ENCODE measurements at places on chromosomes 3 and 15.
A peak's percentile ranks its signal among the peaks of the same experiment; 100 is the strongest.

GRCh38 chr3:32483772-32484171 is 18.9 kb downstream of the CMTM6 start:
- DNase-seq, result no peak

GRCh38 chr3:31892916-31893573 is 88.0 kb downstream of the OSBPL10 start:
- no peak for DNase-seq

- DNase-seq, result no peak
Measured at GRCh38 chr3:40623567-40623966, 98.8 kb downstream of the ZNF621 start.

DNA sequence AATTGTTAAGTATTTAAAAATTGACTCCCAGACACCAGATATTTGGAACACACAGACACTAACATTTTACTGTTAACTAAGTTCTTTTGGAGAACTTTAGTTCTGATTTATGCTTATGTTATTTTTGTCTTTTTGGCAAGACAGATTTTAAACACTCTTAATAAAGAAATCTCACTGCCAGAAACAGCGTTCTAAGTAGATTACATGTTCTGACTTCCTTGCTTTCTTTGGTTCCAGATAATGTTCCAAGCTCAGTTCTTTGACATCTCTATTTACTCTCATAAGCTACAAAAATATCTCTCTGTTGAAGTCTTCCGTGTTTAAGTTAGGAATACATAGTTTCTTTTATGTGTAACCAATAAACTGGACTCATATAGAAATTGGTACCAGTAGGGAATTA is 1699.6 kb downstream of the OTOL1 start:
- no peak for DNase-seq

- DNase-seq, result no peak
Measured at GRCh38 chr15:41659855-41660234, 360 bp upstream of the MGA start.

- no peak for DNase-seq
Measured at GRCh38 chr15:85496151-85496550, 115.7 kb downstream of the AKAP13 start.

GRCh38 chr15:81296673-81297072 is 27.3 kb downstream of the STARD5 start:
- DNase-seq, result peak; percentile 64

DNA sequence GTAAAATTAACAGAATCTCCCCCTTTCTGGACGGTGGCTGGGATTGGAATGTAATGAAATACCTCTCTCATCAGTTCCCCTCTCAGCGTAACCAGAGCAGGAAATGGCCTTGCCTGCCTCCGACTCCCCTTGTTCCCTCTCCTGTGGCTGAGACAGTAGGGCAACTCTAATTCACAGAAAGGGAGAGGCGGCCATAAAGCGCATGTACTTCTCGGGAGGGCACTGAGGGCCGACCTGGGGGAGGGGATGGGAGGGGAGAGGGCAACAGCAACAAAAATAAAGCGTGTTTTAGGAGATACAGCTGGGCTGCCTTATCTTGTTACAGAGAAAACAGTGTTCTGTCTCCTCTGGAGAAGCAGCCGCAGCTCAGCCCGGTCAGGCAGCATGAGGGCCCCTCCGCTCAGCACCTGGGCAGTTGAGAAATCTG is 783.3 kb upstream of the ARRDC4 start:
- DNase-seq, result no peak

DNA sequence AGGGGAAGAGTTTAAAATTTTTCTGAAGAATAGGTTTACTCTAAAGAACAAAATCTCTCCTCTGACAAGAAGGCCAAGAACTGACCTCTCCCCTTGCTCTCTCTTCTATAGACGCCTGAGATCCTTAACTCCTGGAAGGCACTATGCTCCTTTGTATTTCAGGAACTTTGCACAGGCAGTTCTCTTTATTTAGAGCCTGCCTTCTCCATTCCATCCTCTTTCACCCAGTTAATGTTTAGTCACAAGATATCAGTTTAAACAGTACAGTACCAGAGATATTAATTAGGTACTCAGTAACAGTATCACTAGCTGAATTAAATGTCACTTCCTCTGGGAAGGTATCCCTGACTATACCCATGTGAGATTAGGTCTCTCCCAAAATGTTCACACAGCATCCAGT is 33.5 kb downstream of the HERC1 start:
- DNase-seq, result no peak

DNA sequence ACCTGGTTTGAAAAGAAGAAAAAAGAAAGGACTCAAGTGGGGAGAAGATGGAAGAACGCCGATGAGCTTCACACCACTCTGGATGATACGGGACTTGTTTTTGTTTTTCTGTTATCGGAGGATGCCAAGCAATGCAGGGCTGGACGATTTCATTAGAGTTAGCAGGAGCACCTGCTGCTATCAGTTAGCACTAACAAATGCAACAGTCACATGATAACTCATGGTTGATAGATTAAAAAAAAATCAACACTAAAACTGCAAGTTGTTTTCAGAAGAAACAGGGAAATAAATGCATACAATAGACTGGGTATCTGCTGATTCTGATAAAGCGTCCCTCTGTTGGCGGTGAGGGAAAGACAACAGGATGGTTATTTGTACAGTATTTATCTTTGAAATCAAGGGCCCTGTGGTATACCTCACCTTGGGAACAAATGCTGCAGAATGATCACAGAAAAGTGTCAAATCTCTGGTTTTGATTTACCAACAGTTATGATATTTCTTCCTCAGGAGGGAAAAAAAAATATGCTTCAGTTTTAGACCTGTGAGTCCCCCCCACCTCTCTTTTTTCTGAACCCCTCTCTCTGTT is 575.1 kb downstream of the FOXP1 start:
- no peak for DNase-seq

DNA sequence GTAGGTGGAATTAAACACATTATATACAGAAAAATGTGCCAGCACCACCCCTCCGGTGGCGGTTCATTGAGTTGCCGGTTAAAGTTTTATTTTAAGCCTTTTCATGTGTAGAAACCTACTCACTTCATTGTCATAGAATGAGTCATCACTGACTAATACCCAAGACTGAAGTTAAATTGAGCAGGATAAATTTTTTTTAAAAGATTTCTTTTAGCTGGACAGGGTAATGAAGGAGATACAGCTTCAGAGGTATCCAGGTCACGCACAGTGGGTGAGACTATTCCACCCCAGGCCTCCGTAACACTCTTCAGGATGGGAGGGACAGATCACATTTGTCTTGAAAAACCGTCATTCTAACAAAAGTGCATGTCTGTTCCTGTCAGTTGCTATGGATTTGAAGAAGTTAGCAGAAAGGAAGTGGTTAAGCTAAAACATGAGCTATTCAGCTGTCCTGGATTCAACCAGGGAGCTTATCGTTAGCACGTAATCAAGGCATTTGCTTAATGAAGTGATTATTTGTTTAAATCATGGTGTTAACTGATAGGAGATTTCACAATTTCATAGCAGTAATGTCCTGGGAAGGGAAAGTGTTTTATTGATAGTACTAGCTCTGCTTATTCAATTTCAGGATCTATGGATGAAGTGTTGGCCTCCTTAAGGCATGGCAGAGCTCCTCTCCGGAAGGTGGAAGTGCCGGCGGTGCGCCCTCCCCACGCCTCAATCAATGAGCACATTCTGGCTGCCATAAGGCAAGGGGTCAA is 23.4 kb downstream of the WHAMM start:
- no peak for DNase-seq

DNA sequence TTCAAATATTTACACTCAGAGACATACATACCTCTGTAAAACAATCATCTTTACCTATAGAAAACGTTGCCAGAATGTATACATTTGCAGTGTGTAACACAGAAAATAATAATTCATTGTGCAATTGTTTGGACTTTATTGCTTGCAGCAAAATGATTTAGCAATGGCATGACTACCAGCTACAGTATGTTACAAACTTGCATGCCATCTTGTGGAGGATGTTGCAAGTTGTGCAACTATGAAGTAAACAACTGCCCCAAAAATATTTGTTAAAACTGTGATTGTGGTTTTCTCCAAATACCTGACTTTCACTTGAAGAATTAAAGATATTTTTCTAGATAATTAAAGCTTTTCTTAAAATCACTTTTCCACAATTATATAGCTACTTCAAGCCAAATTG is 27.1 kb upstream of the C3orf49 start:
- no peak for DNase-seq

- DNase-seq, result no peak
Measured at GRCh38 chr15:57920911-57921310, 144.6 kb downstream of the ALDH1A2 start.

DNA sequence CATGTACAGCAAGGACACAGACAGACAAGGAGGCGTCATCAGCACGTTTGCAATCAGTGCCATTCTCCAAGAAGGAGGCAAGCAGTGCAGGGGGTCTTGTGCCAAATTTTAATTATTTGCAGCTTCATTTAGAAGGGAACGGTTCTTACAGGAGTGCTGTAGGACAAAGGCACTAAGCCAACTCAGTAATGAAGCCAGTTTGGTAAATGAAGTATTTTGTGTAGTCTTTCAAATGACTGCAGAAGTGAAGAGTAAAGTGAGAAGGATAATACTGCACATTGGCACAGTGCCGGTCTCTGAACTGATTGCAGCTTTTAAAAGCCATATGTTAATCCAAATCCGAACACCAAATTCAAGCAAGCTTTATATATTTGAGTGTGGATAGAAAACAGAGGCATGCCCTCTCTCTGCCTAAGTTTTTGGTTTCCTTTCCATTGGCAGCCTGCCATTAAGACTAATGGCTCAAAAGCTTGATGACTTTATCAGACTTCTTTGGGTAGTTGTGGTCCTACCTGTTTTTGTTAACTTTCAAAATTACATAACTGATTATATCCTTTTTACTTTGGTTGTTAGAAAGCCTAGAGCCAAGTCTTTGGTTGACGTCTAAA is 101.3 kb downstream of the SENP2 start:
- DNase-seq, result no peak

DNA sequence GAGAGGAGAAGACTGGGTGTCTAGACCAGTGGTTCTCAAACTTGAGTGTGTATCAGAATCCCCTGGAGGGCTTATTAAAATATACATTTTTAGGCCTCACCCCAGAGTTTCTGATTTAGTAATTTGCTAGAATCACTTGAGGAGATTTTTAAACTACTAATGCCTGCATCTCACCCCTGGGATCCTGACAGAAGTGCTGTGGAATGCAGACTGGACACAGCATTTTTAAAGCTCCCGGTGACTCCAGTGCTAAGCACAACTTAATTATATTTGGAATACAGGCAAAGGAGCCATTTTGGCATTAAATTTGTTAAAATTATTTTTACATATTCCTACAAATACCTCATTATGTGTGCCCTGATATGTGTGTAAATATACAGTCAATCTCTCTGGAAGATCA is 26.7 kb upstream of the COL6A6 start:
- no peak for DNase-seq

DNA sequence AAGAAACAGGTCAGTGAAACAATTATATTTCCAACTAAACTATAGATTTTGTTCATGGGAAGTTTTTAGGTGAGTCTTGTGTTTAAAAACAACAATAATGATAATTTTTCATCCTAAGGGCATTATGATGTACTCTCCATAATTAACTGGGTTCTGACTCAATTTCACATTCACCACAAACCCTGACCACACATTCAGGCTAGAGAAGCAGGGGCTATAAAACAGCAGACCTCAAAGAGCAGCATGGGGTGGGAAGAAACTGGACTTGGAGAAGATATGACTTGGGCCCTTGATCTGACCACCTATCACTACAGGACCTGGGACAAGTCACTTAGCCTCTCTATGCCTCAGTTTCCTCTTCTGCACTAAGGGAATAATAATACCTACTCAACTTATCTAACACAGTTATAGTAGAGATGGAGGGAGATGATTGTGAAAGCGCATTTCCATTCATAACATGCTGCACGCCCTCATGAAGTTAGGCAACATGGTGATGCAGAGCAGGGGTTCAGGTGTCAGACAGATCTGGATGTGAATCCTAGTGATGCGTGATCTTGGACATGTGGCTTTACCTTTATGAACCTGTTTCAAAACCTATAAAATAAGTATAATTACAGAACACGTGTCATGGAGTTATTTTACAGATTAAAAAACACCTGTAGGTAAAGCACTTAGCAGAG is 63.0 kb upstream of the ACP3 start:
- DNase-seq, result no peak

DNA sequence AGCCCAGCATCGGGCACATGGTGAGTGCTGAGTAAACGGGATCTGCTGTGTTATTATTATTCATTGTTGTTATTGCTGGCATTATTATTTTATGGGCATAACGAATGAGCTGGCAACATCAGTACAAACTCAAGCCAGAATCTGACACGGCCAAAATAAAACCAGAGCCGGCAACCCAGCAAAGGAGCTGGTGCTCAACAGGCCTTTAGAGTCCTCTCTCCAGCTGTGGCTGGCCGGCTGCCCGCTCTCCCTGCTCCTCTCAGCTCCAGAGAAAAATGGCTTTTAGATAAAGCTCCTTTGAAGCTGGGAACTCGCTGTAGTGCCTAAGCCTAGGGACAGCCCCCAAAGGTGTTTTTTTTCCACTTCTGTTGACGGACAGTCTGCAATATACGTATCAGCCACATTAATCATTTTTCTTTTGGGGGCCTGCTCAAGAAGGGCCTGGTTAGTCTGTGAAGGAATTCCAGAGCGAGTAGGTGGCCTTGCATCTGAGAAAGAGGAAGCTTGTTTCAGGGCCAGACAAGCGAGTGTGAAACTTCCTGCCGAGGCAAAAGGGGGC is 193.9 kb upstream of the UBE2E1 start:
- DNase-seq, result no peak

GRCh38 chr3:179833294-179833693 is 180.5 kb downstream of the USP13 start:
- no peak for DNase-seq

DNA sequence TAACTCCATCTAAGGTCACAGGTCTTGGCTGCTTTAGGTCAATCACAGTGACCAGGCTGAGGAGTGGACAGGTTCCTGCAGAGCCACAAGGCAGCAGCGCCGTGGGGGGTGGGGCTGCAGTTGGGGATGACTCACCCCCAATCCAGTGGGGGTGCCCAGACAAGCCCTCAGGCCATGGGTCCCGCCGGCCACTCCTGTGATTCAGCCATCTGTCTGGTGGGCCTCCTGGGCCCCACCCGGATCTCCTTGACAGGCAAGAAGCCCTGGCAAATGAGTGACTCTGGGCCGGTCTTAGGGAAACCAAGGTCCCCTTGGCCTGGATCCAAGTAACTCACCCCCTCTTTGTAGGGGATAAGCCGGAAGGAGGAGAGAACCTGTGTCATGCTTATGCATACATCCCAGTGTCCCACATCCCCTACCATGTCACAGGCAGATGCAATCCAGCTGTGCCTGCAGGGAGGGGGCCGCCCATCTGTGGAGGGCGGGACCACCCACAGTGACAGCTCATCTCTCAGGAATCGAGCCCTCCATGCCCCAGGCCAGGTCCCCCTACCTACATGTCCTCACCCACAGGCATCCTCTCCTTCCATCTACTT is 495 bp upstream of the COL7A1 start:
- no peak for DNase-seq

DNA sequence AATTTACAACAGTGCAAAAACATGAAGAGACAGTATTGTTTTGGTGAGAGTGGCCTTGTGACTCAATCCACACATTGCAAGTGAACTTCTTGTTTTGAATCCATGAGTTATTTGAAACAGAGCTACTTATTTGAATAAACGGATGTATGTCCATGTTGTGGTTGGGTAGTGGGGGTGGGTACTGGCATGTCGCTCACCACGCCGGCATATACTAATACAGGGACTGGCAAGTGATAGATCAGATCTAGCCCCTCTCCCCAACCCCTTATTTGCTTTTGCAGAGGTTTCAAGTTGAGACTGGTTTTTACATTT is 83.8 kb downstream of the EDEM1 start:
- DNase-seq, result no peak

- DNase-seq, result no peak
Measured at GRCh38 chr3:197183582-197183981, 114.8 kb downstream of the DLG1 start.

Data from T-helper 1 cell (primary cell).